ENCODE measurements at places on chromosomes 7 and 10.

- DNase-seq: no peak
Observed at GRCh38 chr10:102322914-102323313, 72.6 kb upstream of the NFKB2 start.

DNA sequence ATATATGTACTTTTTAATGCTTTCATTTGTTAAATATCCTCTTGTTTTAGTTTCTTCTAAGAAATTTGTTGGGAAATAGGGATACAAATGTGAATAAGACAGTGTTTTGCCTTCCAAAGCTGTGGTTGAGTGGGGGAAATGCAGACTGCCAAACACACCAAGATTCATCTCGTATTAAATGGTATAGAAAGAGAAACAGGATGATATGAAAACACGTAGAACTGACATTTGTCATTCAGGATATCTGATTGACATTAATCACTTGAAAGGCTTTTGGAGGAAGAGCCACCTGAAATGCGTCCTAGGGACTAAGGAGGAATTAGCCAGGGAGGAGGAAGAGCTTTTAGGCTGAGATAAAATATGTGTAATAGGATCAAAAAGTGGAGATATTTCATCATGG, 287.4 kb upstream of the SEMA3C start:
- DNase-seq: no peak

DNA sequence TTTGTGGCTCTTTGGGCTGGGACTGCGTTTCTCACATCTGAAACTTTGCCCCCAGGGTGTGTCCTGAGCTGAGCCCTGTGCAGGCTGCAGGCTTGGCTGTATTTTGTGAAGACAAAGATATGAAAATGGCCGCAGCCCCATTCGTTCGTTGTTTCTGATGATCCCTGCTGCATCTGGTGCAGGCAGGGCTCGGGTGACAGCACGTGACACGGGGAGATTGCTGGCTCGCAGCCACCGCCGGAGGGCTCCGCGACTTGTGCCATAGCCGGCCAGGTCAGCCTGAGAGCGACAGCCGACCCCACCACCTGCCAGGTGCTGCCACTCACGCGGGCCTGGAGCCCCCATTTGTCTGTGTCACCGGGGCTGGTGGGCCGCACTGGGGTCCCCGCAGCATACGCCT, 81.3 kb downstream of the ZRANB1 start:
- DNase-seq: no peak

DNA sequence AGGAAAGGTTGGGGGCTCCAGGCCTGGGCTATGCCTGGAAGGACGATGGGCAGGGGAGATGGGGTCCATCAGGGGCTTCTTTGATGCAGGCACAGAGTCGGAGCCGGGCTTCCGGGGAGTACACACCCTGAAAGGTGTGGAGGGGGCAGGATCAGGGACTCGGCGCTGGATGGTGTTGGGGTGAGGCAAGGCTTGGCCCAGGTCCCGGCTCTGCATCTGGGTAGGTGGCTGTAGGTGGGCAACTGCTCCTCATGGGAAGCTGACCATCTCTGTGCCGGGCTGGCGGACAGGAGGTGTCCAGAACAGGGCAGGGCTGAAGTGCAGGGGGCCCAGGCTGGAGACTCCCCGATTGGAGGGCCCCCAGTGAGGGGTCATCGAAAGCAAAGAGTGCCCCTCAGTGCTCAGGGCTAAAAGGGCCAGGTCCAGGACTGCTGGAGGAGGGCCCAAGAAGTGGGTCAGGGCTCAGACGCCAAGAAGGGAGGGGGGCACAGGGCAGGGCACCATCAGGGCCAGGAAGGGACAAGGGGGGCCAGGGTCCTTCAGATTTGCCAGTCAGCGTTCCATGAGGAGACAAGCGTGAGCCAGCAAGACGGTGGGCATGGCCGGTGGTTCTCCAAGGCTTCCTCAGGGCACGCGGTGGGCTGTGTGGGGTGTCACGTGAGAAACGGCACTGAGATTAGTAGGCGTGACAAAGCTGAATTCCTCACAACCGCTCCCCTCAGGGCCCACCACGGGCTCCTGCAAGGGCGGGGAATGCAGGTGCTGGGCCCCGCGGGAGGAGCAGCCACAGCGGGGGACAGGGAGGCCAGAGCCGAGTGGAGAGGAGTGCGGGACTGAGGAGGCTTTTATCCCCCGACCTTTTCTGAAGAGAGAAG, 97.0 kb downstream of the BMS1 start:
- DNase-seq: no peak

GRCh38 chr7:155204744-155205367, 92.8 kb upstream of the INSIG1 start:
- no peak for DNase-seq

DNA sequence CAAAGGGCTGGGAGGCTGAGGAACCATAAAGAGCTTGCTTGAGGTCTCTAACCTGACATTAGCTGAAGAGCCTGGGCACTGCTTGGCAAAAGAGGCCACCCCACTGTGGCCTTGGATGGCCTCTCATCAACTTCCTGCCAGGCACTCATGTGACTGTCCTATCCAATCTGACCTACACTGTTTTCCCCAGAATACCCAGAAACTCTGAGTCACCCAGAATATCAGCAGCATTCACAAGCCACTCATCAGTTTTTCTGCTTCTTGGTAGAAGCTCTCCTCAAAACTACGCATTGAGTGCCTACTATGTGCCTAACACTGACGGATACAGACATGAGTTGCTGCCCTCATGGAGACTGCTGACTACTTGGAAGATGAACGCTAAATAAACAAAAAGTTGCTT, 4.1 kb upstream of the NT5C2 start:
- DNase-seq: peak; percentile 53

DNA sequence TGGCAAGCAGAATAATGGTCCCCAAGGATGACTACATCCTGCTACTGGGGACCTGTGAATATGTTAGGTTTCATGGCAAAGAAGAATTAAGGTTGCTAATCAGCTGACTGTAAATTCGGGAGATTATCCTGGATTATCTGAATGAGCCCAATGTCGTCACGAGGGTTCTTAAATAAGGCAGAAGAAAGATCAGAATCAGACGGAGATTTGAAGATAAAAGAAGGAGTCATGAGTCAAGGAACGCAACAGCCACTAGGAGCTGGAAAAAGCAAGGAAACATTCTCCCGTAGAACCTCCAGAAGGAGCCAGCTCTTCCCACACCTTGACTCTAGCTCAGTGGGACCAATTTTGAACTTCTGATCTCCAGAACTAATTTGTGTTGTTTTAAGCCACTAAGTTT, 82.9 kb upstream of the APBB1IP start:
- DNase-seq: no peak

DNA sequence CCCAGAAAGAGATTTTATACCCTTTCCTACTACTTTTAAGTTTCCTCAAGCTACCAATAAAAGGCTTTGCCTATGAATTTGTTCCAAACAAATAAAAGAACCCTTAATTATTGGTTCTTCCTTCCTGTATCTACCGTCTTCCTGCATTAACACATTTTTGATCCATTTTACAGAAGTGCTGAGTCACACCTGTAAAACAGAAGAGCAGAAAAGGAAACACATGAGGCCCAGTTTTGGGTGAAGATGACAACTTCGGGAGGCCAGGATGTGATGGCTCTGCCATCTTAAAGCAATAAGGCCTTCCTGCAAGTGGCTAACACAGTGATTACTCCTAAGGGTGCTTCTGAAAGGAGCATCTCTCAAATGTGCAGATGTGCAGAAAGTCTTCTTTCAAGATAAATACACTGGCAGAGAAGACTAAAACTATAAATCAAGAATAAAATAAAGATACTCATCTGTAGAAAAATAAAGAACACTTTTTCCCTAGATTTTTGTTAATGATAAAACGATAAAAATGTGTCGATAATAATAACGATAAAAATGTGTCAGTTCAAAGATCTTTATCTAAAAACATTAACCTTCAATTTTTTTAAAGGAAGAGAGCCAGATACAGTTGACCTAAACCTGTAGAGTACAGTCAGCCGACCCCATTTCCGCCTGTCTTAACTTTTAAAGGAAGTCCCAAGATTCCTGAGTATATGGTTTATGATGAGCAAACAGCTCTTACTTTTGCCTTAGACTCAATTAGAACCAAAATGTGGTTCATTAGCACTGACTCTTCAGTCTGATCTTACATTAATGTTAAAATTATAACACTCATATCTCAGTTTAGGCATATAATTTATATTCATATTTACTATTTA, 108.6 kb downstream of the UBE2H start:
- DNase-seq: no peak

GRCh38 chr10:7184660-7185366, 226.0 kb downstream of the SFMBT2 start:
- no peak for DNase-seq

- DNase-seq: no peak
Observed at GRCh38 chr10:110118891-110119621, 88.3 kb upstream of the MXI1 start.
